Stimulated activated CD8-positive, alpha-beta memory T cell treated with anti-CD3 and anti-CD28 coated beads, Interleukin-15, amount 100 ng/mL, for 24 hours (primary cell): ENCODE measurements at places on chromosomes 1 and 21.

DNA sequence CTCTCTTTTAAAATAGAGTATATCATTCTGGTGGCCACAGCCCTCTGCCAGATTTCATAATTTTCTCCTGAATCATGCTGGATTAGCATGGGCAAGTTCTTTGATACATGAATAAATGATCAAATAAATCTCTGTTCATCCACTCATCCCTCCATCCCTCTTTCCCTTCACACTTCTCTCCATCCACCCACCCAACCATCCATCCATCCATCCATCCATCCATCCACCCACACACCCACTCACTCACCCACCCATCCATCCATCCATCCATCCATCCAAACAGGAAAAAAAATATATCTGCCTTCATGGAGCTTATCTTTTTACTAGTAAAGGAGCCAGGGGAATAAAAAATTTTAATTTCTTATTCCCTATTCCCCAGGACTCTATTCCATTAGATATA, 49.3 kb downstream of the URB2 start:
- no peak for DNase-seq

GRCh38 chr1:147651466-147651865, 18.9 kb downstream of the ACP6 start:
- DNase-seq: no peak

DNA sequence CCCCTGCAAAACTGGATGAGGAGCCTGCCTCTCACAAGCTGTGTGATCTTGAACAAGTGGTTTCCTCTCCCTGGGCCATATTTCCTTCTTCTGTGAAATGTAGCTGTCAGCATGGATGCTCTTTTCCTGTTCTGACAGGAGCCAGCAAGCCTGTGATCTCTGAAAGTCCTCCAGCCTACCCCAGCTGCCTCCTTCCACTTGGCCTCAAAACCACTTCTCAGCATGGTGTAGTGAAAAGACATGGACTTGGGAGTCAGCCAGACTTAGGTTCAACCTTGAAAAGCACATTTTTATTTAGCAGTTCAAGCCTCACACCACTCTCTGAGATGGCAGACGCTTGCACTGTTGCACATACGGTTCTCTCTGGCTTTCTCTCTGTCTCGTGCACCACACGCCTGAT, 292.9 kb upstream of the DUSP10 start:
- DNase-seq: no peak

DNA sequence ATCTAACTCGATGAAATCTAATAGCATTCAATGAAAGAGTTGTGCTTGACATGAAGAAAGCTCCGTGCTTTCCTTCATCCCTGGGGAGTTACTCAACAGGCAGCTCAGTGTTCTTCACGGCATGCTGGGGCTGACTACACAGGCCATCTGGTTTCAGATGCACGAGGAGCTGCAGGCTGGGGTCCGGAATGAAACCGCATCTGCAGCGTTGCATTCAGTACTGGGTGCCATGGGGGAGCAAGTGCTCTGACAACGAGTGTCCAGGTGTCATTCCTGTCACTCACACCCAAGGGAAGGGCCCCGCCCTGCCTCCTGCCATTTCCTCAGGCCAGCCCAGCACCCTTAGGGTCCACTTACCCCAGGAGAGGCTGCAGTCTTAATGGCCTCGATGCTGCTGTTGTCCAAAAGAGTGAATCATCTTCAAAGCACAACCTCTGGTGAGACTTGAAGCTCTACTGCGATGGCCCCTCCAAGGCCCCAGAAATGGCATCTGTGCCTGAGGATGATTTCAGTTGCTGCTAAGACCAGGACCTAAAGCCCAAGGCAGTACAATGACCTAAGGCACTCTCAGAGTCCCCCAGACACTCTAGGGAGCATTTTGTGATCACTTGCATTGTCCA, 61.4 kb downstream of the STUM start:
- DNase-seq: no peak

- DNase-seq: no peak
These were observed 25.1 kb upstream of the LRRC47 start for GRCh38 chr1:3821447-3821846.

DNA sequence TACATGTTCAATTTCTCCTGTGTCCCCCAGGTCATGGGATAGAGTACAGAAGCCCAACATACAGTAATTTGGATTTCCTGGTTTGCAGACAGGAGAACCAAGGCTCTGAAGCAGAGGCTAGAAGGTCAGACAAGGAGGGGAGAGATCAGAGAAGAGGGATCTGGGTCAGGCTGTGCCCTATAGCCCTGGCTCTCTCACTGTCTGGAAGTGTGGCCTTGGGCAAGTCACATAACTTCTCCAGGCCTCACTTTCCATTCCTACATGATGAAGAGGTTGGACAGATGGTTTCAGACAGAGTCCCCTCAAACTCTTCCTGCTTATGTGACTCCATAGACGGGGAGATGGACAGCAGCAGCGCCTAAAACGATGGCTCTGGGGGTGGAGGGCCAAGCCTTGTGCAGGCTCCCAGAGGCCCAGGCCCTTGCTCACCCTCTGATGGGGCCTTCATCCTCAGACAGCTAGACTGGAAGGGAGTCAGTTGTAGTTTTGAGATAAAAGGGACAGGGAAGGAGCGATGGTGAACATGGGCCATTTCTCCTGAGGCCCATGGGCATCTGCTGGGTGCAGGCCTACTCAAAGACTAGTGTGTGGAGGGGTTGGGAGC, 2.9 kb downstream of the TRIM62 start:
- DNase-seq: no peak

DNA sequence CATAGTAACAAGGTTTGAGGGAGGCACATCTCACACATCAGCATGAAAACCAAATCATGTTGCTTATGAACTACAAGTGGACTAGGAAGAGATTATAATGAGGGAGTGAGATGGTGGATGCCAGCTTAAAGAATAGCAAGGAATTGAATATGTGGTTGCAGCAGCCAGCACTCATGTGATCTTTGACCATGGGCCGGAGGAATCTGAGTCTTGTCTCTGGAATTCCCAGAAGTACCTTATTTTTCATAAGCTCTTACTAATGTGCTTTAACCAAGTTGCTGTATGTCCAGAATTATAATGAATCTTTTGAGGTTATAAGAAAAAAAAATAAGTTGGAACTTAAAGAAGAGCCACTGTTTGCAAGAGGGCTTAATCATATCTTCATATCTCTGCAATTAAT, 97.0 kb downstream of the DISP1 start:
- no peak for DNase-seq

- DNase-seq: no peak
These were observed 54.3 kb downstream of the MORN1 start for GRCh38 chr1:2337081-2337480.

GRCh38 chr1:11877074-11877473, 18.3 kb upstream of the NPPB start:
- no peak for DNase-seq

DNA sequence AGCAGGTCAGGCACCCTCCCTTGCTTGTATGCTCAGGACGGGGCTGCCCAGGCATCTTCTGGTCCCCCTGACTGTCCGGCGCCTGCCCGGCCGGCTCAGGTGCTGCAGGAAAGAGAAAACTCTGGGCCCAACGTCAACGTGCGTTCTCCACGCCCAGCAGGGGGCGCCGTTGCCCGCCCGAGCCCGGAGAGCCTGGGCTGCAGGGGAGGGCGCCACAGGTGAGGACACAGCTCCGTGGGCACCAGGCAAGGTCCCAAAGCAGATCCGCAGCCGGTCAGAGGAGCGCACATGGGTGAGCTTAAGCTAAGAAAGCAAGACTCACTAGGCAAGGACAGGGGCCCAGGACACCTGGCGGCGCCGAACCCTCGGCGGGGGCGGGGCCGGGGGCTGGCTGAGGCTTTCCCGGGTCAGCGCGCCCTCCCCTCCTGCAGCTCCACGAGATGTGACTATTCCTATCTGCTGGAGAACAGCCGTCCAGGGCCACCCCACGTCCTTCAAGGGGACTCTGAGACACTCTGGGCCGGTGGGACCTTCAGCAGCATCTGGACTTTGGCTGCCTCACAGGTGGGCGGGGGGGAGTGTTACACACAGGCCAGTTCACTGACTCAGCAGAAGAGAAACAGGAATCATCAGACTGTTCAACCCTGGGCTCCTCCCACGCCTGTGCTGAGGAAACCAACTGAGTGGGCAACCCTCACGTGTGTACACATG, 29.3 kb downstream of the KRTAP10-1 start:
- DNase-seq: peak; percentile 73

GRCh38 chr1:52288286-52288685, 77.7 kb downstream of the CC2D1B start:
- no peak for DNase-seq

DNA sequence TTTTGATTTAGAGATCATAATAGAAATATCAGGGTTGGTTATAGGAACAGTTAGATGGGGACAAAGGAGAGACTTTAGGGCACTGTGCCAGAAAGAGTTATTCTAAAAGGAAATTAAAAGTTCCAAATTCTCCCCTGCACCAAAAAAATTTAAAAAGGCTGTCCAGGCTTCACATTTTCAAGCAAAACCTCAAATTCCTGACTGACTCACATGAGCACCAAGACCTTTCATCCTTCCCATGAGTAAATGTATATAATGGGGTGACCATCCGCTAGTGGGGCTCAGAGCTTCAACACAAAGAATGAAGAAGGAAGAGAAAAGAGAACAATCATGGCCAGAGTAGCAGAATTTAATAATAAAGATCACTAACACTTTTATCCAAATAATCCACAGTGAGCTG, 131.6 kb upstream of the MROH9 start:
- no peak for DNase-seq

GRCh38 chr1:116587501-116588227, 16.8 kb upstream of the CD58 start:
- no peak for DNase-seq

DNA sequence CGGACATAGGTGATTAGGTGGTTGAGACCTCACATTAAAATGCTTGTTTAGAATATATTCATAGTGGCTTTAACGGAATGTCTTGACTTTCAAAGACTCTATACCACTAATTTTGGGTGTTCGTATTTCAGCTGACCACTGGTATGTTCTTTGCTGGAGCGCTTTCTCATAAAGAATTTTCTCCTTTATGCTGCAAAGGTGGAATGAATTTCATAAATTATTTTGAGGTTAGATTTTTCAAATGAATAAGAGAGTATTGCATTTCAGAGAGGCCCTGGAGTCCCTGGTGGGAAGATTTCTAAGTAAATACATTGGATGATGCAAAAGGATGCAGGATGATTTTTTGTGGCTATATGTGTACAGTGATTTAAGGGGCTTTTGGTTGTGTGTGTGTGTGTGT, 55.8 kb downstream of the HUNK start:
- no peak for DNase-seq

GRCh38 chr1:20266642-20267041, 24.0 kb upstream of the VWA5B1 start:
- no peak for DNase-seq

GRCh38 chr1:34846265-34846664, 13.3 kb downstream of the SMIM12 start:
- DNase-seq: no peak

DNA sequence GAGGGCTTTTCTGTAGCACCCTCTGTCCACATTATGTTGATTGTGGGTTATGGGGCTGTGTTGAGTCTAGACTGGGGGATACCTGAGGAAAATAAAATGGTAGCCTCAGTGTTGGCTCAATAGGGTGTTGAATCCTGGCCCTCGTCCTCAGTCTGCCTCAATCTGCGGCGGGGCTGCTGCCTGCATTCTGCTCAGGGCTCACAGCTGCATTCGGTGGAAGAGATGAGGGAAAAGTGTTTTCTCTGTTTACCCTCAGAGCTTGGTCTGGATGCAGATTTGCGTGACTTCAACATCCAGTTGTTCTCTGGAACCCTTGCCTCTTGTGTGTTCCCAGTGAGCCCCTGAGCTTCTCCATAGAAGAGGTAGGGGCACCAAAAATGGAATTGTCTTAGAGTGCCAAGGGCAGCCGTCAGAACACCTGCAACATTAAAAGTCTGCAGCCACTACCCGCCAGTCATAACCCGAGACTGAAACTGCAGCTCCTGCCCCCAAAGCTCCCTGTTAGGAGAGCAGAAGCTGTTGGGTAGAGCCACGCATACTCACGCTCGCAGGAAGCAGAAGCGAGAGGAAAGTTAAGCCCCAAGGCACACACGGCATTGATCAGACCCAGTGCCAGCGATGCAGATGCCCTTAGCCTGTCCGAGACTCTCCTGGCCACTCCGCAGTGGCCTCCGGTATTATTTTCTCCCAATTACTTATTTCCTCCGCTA, 215.3 kb upstream of the C1orf174 start:
- no peak for DNase-seq

GRCh38 chr1:200207711-200208126, 180.2 kb downstream of the NR5A2 start:
- no peak for DNase-seq

DNA sequence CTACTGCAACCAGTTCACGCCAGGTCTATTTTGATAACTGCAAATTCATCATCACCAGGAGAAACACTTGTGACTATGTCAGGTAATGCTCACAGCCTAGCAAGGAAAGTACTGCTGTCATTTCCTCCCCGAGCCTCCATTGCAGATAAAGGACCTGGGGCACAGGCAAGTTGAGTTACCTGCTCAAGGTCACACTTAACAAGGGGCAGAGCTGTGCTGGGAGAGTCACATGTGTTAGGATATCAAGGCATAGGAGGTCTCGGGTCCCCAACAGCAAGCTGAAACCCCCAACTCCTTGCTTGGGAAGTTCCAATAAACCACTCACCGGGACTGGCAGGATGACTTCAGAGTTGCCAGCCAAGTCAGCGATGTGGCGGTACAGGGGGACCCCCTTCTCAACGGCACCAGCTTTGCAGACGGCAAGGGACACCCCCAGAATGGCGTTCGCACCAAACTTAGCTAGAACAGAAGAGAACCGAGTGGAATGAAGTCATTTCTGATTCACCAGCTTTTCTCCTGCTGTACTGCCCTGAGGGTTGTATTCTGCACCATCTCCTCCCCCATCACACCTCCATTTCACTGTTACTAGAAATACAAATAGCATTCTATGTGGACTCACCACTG, 11.6 kb downstream of the ENO1 start:
- DNase-seq: no peak

DNA sequence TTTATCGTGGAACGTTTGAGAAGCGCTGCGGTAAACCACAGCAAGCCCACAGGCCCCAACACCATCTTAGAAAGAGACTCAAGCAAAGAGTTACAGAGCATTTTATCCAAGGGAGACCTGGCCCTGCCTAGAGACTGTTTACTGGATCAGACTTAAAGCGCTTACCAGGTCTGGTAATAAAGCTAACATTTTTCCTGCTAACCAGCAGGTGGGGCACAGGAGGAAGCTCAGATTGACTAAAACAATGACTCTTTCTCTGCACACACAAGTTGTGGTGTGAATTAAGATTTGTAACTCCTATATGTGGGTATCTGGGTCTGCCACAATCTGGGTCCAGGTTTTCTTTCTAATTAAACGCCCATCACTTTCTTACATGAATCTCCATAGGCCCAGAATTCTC, 136.5 kb upstream of the ETS2 start:
- DNase-seq: no peak

GRCh38 chr1:58402444-58402843, 144.1 kb downstream of the OMA1 start:
- DNase-seq: no peak
